ENCODE measurements at places on chromosomes 12 and 14. TPM values are rescaled to one million over a fixed set of nuclear protein-coding genes. Genes with fewer than 3 reads are reported as not detected.
A peak's percentile ranks its signal among the peaks of the same experiment; 100 is the strongest.

DNA sequence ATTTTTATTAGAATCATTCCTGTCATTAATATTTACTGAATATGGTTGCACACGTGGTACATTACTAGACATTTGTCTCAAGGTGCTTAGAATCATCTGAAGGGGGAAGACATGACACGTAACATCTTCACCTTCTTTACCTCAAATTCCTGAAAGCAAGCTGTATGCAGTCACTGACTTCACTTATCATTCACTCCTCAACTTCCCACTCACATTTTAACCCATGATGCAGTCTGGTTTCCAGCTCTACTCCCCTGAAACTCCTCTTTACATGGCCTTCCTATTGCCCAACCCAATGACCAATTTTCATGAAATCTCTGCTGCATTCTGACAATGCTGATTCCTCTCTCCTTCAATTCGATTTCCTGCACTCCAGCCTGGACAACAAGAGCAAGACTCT, 5.8 kb upstream of the PSMC6 start:
- H3K4me3 ChIP-seq: no peak overlapping the region
- no peak overlapping the region for H3K27ac ChIP-seq

GRCh38 chr14:65132855-65133254, 30.5 kb upstream of the MAX start:
- no peak for DNase-seq
- H3K36me3 ChIP-seq: no peaks in the 10 kb centered on the region
- no peaks in the 10 kb centered on the region for H3K27me3 ChIP-seq

DNA sequence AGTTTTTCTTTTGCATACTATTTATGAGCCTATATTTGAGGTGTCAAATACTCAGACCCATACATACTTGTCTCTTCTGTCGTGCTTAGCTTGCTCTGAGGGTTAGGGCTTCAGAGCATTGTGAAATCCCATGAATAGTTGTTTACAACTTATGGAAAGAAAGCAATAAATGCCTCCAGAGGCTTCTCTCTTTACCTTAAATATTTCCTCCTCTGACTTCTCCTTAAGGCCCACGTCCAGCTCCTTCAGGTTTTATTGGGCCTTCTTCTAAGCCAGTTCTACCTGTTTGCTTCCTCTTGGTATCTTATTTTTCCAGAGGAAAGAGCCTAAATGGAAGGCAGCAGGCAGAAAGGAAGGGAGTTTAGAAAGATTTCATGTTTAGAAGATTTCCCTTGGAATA, 218.6 kb downstream of the SPTSSA start:
- no peaks in the 10 kb centered on the region for H3K36me3 ChIP-seq
- no peaks in the 10 kb centered on the region for H3K27me3 ChIP-seq
- peak; percentile 12 for DNase-seq
- no peak overlapping the region for H3K4me3 ChIP-seq
- H3K4me1 ChIP-seq: peaks cover 25% of the 10 kb centered on the region

GRCh38 chr12:83389237-83389996, 702.7 kb downstream of the TMTC2 start:
- no peak for DNase-seq
- H3K27ac ChIP-seq: no peak overlapping the region
- no peaks in the 10 kb centered on the region for H3K27me3 ChIP-seq
- H3K4me1 ChIP-seq: no peaks in the 10 kb centered on the region
- no peak overlapping the region for H3K4me3 ChIP-seq

DNA sequence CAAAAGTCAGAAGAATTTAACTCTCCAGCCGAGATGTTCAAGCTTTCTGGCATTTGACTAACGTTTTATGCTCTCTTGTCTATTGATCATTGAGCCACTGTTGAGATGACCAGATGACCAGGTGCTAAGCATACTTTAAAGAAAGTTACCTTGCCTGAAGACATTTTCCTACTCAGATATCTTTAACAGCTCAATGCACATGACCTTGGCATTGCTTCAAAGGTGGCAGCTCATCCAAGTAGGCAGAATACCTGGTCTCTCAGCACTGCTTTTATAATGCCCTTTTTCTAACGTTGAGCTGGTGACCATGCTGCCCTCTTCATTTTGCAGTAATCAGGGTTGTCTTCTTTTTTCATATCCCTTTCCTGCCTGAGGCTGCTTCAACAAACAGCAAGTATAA, 358.1 kb downstream of the RAD51B start:
- H3K27ac ChIP-seq: no peak overlapping the region
- no peaks in the 10 kb centered on the region for H3K27me3 ChIP-seq
- H3K36me3 ChIP-seq: no peaks in the 10 kb centered on the region
- peaks cover 4% of the 10 kb centered on the region for H3K4me1 ChIP-seq
- H3K4me3 ChIP-seq: no peak overlapping the region

DNA sequence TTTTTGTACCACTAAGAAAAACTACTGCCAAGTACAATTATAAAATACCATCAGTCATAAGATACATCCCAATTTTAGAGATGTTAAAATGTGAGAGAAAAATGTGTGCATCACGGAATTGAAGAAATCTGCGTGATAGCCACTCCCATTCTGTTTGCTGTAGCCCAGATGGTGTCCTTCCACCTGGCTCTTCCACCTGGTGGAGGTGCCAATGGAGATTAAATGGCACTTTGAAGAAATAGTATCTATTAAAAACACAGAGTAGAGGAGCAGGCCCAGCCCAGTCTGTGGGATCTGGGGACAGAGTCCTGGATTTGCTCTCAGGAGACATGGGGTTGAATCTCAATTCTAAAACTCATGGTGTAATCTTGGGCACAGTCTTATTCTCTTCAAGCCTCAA, 35.5 kb downstream of the TSPAN11 start:
- no peaks in the 10 kb centered on the region for H3K36me3 ChIP-seq
- H3K27ac ChIP-seq: no peak overlapping the region
- no peak overlapping the region for H3K4me3 ChIP-seq
- H3K4me1 ChIP-seq: no peaks in the 10 kb centered on the region

DNA sequence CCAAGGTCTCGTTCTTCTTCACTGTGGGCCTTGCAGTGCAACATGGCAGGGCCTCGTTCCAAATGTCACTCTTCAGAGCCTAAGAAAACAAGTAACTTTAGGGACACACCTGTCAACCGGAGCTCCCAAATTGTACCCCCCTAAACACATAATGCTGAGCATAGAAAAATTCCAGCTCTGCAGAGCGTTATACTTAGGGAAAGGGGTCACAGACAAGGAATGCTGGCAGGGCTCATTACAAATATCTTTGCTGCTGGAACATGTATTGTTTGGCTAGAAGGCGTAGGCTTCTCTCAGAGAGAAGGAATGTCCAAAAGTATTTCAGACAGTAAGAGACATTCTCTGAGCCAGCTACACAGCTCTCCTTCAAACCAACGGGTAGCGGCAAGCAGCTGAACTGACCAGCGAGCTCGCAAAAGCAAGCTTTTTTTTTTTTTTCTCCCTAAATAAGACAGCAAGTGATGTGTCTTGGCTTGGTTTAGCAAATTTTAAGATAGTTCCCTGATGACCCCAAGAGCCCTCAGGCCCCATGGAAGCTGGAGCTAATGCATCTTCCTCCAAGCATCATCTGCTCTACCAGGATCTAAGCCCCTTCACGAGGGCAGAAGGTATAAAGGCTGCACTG, 24.5 kb downstream of the SSH1 start:
- peaks cover 80% of the 10 kb centered on the region for H3K4me1 ChIP-seq
- H3K27ac ChIP-seq: peak overlapping the region; percentile 84
- peak overlapping the region; percentile 20 for H3K4me3 ChIP-seq

- H3K4me3 ChIP-seq: no peak overlapping the region
- no peak for DNase-seq
- H3K4me1 ChIP-seq: peaks cover 28% of the 10 kb centered on the region
Measured at GRCh38 chr12:31570880-31571279, 20.1 kb downstream of the DENND5B start.

DNA sequence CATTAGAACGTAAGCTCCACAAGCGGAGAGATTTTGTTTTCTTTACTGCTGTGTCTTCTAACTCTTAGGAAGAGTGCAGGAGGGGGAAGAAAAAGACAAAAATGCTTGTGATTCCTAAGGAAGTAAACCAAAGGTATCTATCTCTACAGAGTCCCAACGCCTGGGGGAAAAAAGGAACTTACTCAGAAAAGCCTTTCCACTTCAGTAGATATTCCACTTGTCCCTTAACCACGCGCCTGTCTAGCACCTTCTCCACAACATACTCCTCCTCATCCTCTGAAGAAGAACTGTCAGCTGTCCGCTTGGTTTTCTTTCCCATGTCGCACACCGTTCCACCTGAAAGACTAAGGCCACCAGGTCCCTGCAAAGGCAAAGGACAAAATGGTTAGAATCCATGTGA, 22.6 kb downstream of the CBX5 start:
- H3K27ac ChIP-seq: peak overlapping the region; percentile 84
- DNase-seq: no peak
- H3K4me3 ChIP-seq: no peak overlapping the region
- H3K36me3 ChIP-seq: peaks cover 19% of the 10 kb centered on the region
- no peaks in the 10 kb centered on the region for H3K27me3 ChIP-seq
- peaks cover 50% of the 10 kb centered on the region for H3K4me1 ChIP-seq

DNA sequence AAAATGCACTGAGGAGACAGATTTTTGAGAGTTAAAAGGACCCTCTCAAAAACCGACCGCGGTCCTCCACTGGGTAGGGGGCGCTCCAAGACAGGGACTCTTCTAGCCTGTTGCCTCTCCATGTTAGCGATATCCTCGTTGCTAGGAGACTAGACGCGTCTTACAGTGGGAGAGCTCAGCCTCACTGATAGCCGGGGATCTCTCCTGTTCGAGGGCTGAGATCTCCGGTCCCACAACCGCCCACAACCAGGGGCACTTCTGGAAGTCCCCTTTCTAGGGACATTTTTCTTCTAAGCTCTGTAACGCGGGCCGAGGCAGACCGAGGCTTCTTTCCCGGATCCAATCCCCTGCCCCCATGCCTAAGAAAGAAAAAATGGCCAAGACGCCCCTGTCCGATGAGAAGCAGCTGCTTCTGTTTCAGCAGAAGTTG, 21.3 kb downstream of the FKBP11 start:
- peak overlapping the region; percentile 40 for H3K4me3 ChIP-seq
- no peak for DNase-seq
- no peaks in the 10 kb centered on the region for H3K36me3 ChIP-seq
- H3K27me3 ChIP-seq: no peaks in the 10 kb centered on the region

DNA sequence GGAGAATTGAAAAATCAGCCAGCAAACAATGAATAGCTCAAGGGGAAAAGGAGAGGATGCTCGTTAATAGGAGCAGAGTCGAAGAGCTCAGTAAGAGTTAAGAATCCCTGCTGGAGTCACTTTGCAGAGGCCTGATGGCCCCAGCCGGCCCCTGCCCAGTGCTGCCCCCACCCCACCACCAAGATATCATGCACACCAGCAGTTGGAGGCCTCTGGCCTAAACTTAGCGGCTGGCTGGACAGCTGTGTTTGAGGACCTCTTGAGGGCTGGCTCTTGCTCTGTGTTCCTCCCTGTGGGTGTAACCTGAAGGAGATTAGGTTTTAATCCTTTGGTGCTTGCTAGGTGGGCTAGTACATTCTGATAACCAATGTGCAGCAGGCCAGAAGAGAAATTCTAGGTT, 142.0 kb downstream of the PLXNC1 start:
- peak overlapping the region; percentile 44 for H3K27ac ChIP-seq
- H3K36me3 ChIP-seq: peaks cover 14% of the 10 kb centered on the region
- H3K4me3 ChIP-seq: no peak overlapping the region
- no peak for DNase-seq

- H3K27ac ChIP-seq: no peak overlapping the region
- DNase-seq: no peak
- peaks cover 17% of the 10 kb centered on the region for H3K36me3 ChIP-seq
- H3K27me3 ChIP-seq: no peaks in the 10 kb centered on the region
- peaks cover 31% of the 10 kb centered on the region for H3K4me1 ChIP-seq
- no peak overlapping the region for H3K4me3 ChIP-seq
Measured at GRCh38 chr12:123948796-123949769, 23.5 kb downstream of the CCDC92 start.

GRCh38 chr14:62117010-62117750, 355.0 kb downstream of the SNAPC1 start:
- no peak for DNase-seq
- H3K4me1 ChIP-seq: peaks cover 15% of the 10 kb centered on the region
- no peaks in the 10 kb centered on the region for H3K36me3 ChIP-seq
- H3K27ac ChIP-seq: no peak overlapping the region
- H3K4me3 ChIP-seq: peak overlapping the region; percentile 33

DNA sequence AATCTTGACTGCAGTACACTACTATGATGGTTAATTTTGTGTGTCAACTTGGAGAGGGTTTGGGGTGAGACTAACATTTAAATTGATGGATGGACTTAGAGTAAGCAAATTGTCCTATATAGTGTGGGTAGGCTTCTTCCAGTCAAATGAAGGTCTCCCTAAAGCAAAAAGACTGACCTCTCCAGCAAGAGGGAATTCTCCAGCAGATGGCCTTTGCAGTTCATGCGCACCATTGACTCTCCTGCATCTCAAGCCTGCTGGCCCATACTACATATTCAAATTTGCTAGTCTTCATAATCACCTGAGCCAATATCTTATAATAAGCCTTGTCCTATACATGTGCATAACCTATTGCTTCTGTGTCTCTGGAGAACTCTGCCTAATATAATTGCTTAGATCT, 260.2 kb downstream of the RERGL start:
- no peak for DNase-seq
- no peaks in the 10 kb centered on the region for H3K4me1 ChIP-seq
- no peaks in the 10 kb centered on the region for H3K36me3 ChIP-seq

GRCh38 chr14:73227812-73228781, 9.2 kb upstream of the PAPLN start:
- DNase-seq: no peak
- no peaks in the 10 kb centered on the region for H3K36me3 ChIP-seq
- H3K27ac ChIP-seq: peak overlapping the region; percentile 54
- peak overlapping the region; percentile 22 for H3K4me3 ChIP-seq

GRCh38 chr12:7009512-7009911, 8.8 kb downstream of the LPCAT3 start:
- no peaks in the 10 kb centered on the region for H3K27me3 ChIP-seq
- peaks cover 10% of the 10 kb centered on the region for H3K4me1 ChIP-seq
- no peak overlapping the region for H3K4me3 ChIP-seq
- H3K27ac ChIP-seq: no peak overlapping the region
- DNase-seq: no peak

DNA sequence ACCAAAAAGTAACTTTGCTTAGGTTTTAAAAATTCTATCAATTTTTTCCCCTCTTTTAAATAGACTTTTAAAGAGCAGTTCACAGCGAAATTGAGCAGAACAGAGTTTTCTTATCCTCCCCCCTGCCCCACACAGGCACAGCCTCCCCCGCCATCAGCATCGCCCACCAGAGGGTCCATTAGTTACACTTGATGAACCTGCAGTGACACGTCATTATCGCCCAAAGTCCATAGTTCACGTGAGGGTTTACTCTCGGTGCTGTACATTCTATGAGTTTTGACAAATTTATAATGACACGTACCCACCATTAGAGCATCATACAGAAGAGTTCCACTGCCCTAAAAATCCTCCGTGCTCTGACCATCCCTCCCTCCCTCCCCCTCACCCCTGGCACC, 58.4 kb downstream of the FZD10 start:
- no peak for DNase-seq
- no peaks in the 10 kb centered on the region for H3K36me3 ChIP-seq
- no peak overlapping the region for H3K4me3 ChIP-seq
- H3K4me1 ChIP-seq: no peaks in the 10 kb centered on the region
- no peaks in the 10 kb centered on the region for H3K27me3 ChIP-seq
- no peak overlapping the region for H3K27ac ChIP-seq

ACVRL1 gene
- total RNA-seq: 124 TPM

LTBP2 gene
- total RNA-seq: 151 TPM

CD69 gene
- total RNA-seq: 0.65 TPM

TMTC2 gene
- total RNA-seq: 8.7 TPM

IFNG-AS1 gene
- not detected for total RNA-seq

OR11H7 gene
- total RNA-seq: not detected

LRR1 gene
- total RNA-seq: 8.6 TPM

SAMD4A gene
- 109 TPM for total RNA-seq

SPIC gene
- not detected for total RNA-seq

FAM222A gene
- total RNA-seq: 3.2 TPM

Data from esophagus muscularis mucosa (tissue), 4 donors.